ENCODE measurements at places on chromosomes 16 and 17.

- peak; percentile 27 for DNase-seq
These were observed 60.8 kb downstream of the TBC1D16 start for GRCh38 chr17:79974566-79975497.

DNA sequence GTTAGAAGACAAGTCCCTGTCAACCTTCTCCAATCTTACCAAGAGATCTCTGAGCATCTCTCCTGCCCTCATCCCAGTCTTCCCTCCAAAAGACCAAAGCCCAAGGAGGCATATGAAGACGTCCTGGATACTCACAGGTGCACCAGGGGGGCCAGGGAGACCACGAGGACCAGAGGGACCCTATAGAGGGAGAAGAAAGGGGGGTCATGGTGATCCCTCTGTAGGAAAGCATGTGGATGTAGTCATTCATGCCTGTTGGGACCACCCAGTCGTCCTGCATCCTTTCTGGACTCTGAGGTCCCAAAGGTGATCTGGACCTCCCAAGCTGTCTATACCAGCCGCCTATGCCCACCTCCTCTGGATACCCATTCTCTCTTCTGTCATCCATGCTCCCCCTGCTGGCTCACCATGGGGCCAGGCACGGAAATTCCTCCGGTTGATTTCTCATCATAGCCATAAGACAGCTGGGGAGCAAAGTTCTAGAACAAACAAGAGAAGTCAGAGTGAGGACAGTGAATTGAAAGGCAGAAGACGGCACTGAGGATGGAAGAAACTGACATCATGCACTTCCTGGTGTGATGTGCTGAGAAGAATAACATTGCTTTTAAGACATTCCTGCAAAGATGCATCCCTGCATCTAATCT, 3.3 kb downstream of the COL1A1 start:
- peak; percentile 70 for DNase-seq

DNA sequence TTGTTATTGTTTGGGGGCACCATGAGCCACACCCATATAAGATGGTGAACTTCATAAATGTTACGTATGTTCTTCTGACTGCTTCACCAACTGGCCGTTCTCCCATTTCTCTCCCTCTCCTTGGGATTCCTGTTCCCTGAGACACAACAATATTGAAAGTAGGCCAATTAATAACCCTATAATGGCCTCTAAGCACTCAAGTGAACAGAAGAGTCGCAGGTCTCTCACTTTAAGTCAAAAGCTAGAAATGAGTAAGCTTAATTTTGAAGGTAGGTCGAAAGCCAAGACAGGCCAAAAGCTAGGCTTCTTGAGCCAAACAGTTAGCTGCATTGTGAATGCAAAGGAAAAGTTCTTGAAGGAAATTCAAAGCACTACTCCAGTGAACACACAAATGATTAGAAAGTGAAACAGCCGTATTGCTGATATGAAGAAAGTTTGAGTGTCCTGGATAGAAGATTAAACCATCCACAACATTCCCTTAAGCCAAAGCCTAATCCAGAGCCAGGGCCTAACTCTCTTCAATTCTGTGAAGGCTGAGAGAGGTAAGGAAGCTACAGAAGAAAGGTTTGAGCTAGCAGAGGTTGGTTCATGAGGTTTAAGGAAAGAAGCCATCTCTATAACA, 25.8 kb downstream of the HLF start:
- no peak for DNase-seq

- peak; percentile 58 for DNase-seq
These were observed at the start of gene SBK1 for GRCh38 chr16:28291651-28292626. SBK1 (plus strand) TSS chr16:28292525; CDS start chr16:28317392, 24,867 bp downstream.

DNA sequence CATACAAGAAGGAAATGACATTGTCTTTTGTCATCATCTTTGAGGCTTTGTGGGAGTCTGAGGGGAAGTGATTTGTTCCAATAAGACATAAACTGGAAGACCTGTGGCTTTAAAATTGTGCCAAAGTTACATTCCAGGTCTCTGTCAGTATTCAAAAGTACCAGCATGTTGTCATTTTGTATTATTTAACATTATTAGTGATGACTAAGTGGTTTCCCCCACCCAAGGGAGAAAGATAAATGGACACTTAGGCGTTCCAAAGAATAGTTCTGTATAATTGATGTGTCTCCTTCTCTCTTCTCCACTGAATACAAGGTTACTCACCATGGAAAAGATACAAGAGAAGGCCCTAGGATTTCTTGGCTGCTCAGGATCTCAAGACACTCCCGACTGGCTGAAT, 3.8 kb downstream of the CFAP97D1 start:
- no peak for DNase-seq

DNA sequence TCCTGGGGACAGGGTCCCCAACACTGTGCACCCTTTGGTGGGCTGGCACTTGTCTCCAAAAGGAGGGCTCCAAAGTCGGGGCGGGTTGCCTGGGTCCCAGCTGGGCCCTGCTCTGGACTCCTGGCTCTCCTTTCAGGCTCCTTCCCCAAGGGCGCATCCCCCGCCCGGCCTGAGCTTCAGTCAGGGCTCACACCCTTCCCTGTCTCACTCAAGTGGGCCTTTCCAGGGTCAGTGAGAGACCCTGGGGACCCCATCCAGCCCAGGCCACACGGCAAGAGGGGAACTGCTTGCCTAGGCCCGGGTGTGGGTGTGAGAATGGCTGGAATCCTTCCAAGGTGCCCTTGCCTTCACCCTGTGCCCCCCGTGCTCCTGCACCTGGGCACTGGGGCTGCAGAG, 41.8 kb upstream of the SLC38A10 start:
- no peak for DNase-seq

- no peak for DNase-seq
These were observed 378.3 kb downstream of the CPPED1 start for GRCh38 chr16:12425134-12425941.

- DNase-seq = no peak
These were observed 11.7 kb downstream of the ZP2 start for GRCh38 chr16:21199607-21200218.
